Activated naive CD8-positive, alpha-beta T cell treated with anti-CD3 and anti-CD28 coated beads, Interleukin-2, amount 10 ng/mL, durations not matched to agents 7 days and 5 days (primary cell): ENCODE measurements at places on chromosomes 13 and 19. TPM values are rescaled to one million over a fixed set of nuclear protein-coding genes. Genes with fewer than 3 reads are reported as not detected.

GRCh38 chr19:29299416-29300380, 86.7 kb upstream of the UQCRFS1 start:
- no peak for DNase-seq
- H3K4me1 ChIP-seq: no peaks in the 10 kb centered on the region
- no peak overlapping the region for H3K4me3 ChIP-seq

DNA sequence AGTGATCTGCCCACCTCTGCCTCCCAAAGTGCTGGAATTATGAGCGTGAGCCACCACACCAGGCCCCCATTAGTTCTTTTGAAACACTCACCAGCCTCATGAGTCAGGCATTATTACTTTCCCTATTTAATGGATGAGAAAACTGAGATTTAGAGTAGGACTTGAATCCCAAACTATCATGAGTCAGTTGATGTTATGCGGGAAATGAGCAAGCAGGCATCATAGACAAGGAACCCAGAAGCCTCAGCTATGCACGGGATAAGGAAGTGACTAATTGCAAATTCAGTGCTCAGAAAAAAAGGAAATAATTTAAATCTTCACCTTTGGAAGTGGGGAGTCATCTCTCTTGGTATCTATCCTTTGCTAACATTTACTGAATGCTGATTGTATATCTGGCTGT, 217.5 kb downstream of the ABCC4 start:
- no peaks in the 10 kb centered on the region for H3K27me3 ChIP-seq
- H3K4me1 ChIP-seq: peaks cover 5% of the 10 kb centered on the region
- H3K36me3 ChIP-seq: peaks cover 2% of the 10 kb centered on the region
- no peak overlapping the region for H3K4me3 ChIP-seq
- no peak for DNase-seq

DNA sequence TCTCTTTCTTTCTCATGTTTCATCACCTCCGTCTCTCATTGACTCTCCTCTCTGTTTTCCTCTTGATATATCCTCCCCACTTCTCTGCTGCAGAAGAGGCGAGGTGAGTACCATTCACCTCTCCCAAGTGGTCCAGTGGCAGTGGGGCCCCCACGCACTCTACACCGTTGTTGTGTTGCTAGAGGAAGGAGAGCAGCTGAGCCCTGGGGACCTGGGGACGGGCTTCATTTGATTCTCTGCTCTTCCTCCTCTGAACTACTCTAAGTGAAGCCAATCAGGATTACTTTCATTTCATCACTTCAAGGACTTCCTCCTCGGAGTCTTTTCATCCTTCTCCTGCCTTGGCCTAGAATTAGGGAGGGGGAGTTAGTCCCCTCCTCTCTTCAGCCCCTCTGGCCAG, 64.6 kb downstream of the CCNE1 start:
- peak overlapping the region; percentile 55 for H3K4me3 ChIP-seq
- no peak for DNase-seq
- peaks cover 10% of the 10 kb centered on the region for H3K4me1 ChIP-seq
- peaks cover 20% of the 10 kb centered on the region for H3K27me3 ChIP-seq

- peaks cover 3% of the 10 kb centered on the region for H3K27me3 ChIP-seq
- no peak overlapping the region for H3K27ac ChIP-seq
- H3K4me1 ChIP-seq: peaks cover 10% of the 10 kb centered on the region
- DNase-seq: no peak
- peaks cover 11% of the 10 kb centered on the region for H3K36me3 ChIP-seq
Observed at GRCh38 chr13:49629196-49629938, 1.1 kb downstream of the ARL11 start.

- no peaks in the 10 kb centered on the region for H3K36me3 ChIP-seq
- no peak overlapping the region for H3K27ac ChIP-seq
- no peak overlapping the region for H3K4me3 ChIP-seq
- H3K4me1 ChIP-seq: no peaks in the 10 kb centered on the region
- DNase-seq: no peak
Observed at GRCh38 chr13:44780591-44781280, 204.6 kb upstream of the TSC22D1 start.

- H3K4me3 ChIP-seq: no peak within 1 kb of the TSS
- peaks cover 2% of the 10 kb centered on the region for H3K4me1 ChIP-seq
- no peak for DNase-seq
- no peak within 1 kb of the TSS for H3K27ac ChIP-seq
- no peaks in the 10 kb centered on the region for H3K36me3 ChIP-seq
Observed at GRCh38 chr19:39203372-39204341, at the start of gene SYCN. Gene SYCN, minus strand, starts transcription at chr19:39204263. Its CDS starts 9 bp downstream, at chr19:39204254.

DNA sequence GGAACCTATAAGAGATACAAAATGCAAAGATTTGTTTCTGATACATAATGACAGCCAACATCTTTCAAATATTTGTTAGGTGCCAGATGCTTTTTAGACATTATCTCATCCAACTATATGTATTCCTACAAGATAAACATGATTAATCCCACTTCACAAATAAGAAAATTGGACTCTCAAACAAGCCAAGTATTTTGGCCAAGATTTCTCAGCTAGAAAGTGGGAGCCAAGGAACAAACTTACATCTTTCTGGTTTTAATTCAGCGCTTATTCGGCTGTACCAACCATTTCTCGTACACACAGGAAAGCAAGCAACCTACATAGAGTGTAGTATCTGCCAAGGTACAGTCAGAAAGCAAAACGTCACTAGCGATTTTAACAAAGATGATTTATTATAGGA, 85.7 kb upstream of the SERP2 start:
- H3K36me3 ChIP-seq: no peaks in the 10 kb centered on the region
- no peak for DNase-seq
- no peak overlapping the region for H3K27ac ChIP-seq
- H3K27me3 ChIP-seq: peaks cover 21% of the 10 kb centered on the region
- H3K4me3 ChIP-seq: no peak overlapping the region

DNA sequence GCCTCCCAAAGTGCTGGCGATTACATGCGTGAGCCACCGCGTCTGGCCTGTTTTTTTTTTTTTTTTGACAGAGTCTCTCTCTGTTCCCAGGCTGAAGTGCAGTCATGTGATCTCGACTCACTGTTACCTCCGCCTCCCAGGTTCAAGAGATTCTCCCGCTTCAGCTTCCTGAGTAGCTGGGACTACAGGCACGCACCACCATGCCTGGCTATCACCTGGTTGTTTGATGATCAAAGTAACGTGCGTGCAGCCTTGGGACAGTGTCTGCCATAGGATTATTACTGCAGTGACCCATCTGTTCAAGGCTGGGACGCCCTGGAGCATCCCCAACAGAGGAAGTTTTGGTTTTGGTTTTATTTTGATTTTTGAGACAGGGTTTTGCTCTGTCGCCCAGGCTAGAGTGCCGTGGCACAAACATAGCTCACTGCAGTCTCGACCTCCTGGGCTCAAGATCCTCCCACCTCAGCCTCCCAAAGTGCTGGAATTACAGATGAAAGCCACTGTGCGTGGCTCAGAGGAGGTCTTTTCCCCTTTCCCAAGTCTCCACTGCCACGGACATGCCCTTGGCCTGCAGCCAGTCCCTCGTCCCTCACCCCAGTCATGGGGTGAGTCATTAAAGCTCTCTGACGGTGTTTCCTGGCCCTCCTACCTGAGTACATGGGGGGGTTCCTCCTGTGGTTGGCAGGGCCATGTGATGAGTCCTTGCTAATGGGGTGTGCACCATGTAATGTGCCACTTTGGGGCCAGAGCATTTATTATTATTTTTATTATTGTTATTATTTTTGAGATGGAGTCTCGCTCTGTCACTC, 65.6 kb downstream of the IER2 start:
- peak overlapping the region; percentile 83 for H3K27ac ChIP-seq
- DNase-seq: no peak
- H3K4me3 ChIP-seq: peak overlapping the region; percentile 54
- no peaks in the 10 kb centered on the region for H3K36me3 ChIP-seq
- H3K4me1 ChIP-seq: peaks cover 22% of the 10 kb centered on the region

- no peaks in the 10 kb centered on the region for H3K4me1 ChIP-seq
- H3K27me3 ChIP-seq: no peaks in the 10 kb centered on the region
- no peak overlapping the region for H3K27ac ChIP-seq
- DNase-seq: no peak
- no peak overlapping the region for H3K4me3 ChIP-seq
Observed at GRCh38 chr13:77416666-77417212, 89.8 kb upstream of the MYCBP2 start.

- H3K27ac ChIP-seq: no peak overlapping the region
- H3K27me3 ChIP-seq: no peaks in the 10 kb centered on the region
- H3K36me3 ChIP-seq: peaks cover 3% of the 10 kb centered on the region
- no peak for DNase-seq
- no peak overlapping the region for H3K4me3 ChIP-seq
Observed at GRCh38 chr13:79386125-79386826, 19.8 kb downstream of the RBM26 start.

DNA sequence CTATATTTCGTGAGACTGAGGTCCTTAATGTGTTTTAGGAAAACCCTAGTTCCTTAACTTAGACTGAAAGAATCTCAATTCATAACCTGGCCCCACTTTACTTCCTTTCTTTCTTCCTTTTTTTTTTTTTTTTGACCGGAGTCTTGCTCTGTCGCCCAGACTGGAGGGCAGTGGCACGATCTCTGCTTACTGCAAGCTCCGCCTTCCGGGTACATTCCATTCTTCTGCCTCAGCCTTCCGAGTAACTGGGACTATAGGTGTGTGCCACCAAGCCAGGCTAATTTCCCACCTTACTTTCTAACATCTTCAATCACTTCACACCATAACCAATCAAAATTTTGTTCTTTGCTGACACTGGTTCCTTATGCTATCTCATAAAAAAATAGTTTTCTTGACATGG, 2097.0 kb downstream of the PCDH9 start:
- no peaks in the 10 kb centered on the region for H3K4me1 ChIP-seq
- no peaks in the 10 kb centered on the region for H3K27me3 ChIP-seq
- no peak overlapping the region for H3K27ac ChIP-seq
- no peak for DNase-seq
- H3K36me3 ChIP-seq: no peaks in the 10 kb centered on the region

GRCh38 chr13:59416561-59416960, 747.2 kb downstream of the DIAPH3 start:
- H3K27me3 ChIP-seq: no peaks in the 10 kb centered on the region
- H3K4me1 ChIP-seq: no peaks in the 10 kb centered on the region
- H3K4me3 ChIP-seq: no peak overlapping the region
- DNase-seq: no peak
- no peak overlapping the region for H3K27ac ChIP-seq
- H3K36me3 ChIP-seq: no peaks in the 10 kb centered on the region

DNA sequence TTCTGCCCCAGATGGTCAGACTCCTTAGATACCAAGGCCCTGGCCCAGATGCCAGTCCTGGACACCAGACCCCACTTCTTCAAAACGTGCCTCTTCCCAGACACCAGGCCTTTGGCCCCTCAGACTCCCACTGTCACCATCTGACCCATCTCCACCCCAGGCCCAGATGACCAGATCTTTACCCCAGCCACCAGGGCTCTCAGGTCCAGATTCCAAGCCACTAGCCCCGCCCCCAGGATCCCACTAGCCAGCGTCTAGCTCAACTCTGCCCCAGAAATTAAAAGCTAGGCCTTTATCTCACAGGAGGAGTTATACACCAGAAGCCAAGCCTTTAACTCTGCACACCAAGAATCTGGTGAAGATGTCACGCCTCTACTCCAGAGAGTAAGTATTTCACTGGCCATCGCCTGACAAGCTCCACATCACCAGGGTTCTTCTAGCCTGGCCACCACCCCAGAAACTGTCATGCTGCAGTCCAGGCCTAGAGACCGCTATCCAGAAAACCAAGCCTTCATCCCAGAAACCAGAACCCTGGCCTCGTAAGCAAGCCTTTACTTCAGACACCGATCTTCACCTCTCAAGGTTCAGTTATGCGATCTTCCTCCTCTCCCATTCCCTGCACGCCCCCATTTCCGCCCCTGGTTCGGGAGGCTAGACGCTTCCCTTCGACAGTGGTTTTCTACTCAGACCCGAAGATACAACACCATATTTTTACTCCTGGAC, 595 bp downstream of the XAB2 start:
- H3K27me3 ChIP-seq: no peaks in the 10 kb centered on the region
- no peak for DNase-seq
- H3K36me3 ChIP-seq: peaks cover 8% of the 10 kb centered on the region
- H3K4me1 ChIP-seq: peaks cover 28% of the 10 kb centered on the region
- H3K27ac ChIP-seq: peak overlapping the region; percentile 100

DNA sequence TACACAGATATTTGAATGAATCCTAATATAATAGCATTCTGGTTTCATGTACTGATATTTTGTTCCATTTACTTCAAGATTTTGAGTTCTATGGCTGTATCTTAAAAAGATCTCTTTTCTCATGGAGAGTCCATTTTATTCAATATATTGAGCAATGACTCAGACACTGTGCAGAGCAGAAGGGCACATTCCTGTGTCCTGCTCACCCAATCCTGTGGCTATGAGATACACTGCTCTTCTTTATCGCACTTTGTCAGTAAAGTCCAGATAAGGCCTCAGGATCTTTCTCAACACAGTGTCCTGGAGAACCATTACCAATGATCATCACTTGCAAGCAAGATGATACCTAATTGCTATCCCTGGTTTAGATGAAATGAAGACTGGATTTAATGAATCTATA, 155.0 kb downstream of the CYSLTR2 start:
- peaks cover 18% of the 10 kb centered on the region for H3K4me1 ChIP-seq
- peaks cover 7% of the 10 kb centered on the region for H3K36me3 ChIP-seq

DNA sequence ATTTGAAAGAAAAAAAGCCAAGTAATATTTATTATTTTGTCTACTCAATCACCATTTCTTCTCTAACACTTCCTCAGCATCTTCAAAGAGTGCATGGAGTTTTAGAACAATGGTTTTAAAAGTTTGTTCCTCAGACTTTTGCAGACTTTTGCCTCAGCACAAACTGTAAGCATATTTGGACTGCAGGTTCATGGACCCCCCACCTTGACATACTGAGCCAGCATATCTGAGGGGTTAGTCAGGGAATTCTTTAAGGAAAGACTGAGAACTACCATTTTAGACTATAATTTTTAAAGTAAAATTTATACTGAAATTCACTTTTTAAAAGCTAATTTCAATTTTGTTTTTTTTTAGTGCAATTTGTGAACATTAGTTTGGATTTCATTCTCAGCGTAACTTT, 1676.8 kb upstream of the PCDH20 start:
- DNase-seq: no peak
- H3K4me3 ChIP-seq: no peak overlapping the region
- no peaks in the 10 kb centered on the region for H3K27me3 ChIP-seq
- no peak overlapping the region for H3K27ac ChIP-seq
- no peaks in the 10 kb centered on the region for H3K4me1 ChIP-seq
- no peaks in the 10 kb centered on the region for H3K36me3 ChIP-seq

- H3K36me3 ChIP-seq: no peaks in the 10 kb centered on the region
- DNase-seq: peak; percentile 26
- peaks cover 6% of the 10 kb centered on the region for H3K27me3 ChIP-seq
- H3K4me1 ChIP-seq: peaks cover 5% of the 10 kb centered on the region
- H3K27ac ChIP-seq: no peak overlapping the region
- no peak overlapping the region for H3K4me3 ChIP-seq
Observed at GRCh38 chr19:28468701-28469459, 744.1 kb downstream of the UQCRFS1 start.

Gene SIGLEC12
- total RNA-seq: 3.7 TPM

Gene ZNF610
- total RNA-seq: 3.9 TPM

Gene FGF14
- not detected for total RNA-seq

Gene CD22
- 1.7 TPM for total RNA-seq

Gene PLEKHF1
- total RNA-seq: 33.3 TPM

Gene ZNF836
- total RNA-seq: 25.8 TPM

Gene CCDC8
- total RNA-seq: not detected

Gene ZNF653
- 21.8 TPM for total RNA-seq

Gene NLRP5
- total RNA-seq: not detected
